NCI-H1092 (cell line): ENCODE measurements at places on chromosomes 1 and 21.

DNA sequence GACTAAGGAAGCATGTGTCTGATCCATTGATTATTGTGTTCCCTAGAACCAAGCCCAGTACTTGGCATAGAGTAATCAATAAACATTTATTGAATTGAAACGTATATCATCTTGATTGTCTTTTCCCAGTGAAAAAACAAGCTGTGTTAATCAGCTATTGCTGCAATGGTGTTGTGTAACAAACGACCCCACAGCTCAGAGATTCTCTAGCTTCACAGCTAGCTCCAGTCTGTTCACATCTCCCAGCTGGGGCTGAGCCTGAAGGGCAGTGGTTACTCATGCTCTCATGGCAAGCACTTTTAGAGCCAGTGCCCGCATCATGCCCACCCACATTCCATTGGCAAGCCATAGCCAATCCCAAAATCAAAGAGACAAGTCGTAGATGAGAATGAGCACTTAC is 237.4 kb upstream of the RAB4A start:
- DNase-seq = no peak

DNA sequence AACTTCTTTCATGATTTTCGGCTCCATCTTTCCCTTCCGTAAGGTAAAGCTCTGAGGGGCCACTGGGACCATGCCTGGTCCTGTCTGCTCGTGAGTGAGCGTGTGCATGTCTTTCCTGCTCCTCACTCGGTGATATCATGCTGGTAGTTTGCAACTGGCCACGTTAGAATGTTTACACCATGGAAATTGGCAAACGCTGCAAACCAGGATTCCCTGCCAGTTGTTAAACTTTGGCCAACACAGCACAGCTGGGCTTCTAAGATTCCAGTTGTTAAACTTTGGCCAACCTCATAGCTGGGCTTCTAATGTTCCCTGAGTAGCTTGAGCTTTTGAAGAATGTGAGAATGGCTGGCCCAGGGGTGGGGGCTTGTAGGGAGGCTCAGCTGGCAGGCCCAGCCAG is 68.0 kb upstream of the ACTL8 start:
- no peak for DNase-seq

GRCh38 chr1:116497656-116498055 is 73.2 kb downstream of the CD58 start:
- no peak for DNase-seq

DNA sequence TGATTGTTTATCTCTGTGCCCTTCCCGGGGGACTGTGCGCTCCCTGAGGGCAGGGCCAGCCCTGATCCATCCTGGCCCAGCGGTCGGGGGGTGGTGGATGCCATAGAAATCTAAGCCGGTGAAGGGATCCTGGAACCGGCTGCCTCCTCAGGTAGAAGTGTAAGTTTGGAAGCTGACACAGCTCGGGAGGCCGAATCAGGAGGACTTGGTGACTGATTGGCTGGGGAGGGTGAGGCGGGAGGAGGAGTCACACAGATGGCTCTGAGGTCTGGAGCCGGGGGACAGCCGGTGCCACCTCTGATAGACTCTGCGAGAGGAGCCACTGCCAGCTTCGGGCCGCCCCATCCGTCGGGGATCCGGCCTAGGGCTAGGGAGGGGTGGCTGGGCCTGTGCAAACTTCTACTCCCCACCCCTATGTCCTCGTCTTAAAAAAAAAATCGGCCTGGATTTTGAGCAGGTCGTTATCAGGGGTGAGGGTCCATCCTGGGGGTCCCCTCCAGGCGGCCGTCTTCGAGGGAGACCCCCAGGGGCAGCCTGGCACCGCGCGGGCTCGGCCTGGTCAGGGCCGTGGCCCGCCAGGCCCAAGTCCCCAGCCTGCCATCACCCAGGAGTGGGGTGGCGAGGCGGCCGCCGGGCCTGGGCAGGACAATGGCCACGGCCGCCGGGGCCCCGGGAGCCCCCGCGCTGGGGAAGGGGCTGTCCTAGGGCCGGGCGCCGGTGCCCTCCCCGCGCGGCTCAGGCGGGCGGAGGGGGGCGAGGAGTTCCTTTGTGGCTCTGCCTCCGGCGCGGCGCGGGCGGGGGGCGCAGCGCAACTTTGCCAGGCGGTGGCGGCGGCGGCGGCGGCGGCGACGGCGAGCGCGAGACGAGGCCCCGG is 708 bp upstream of the ZNF362 start:
- DNase-seq = no peak

DNA sequence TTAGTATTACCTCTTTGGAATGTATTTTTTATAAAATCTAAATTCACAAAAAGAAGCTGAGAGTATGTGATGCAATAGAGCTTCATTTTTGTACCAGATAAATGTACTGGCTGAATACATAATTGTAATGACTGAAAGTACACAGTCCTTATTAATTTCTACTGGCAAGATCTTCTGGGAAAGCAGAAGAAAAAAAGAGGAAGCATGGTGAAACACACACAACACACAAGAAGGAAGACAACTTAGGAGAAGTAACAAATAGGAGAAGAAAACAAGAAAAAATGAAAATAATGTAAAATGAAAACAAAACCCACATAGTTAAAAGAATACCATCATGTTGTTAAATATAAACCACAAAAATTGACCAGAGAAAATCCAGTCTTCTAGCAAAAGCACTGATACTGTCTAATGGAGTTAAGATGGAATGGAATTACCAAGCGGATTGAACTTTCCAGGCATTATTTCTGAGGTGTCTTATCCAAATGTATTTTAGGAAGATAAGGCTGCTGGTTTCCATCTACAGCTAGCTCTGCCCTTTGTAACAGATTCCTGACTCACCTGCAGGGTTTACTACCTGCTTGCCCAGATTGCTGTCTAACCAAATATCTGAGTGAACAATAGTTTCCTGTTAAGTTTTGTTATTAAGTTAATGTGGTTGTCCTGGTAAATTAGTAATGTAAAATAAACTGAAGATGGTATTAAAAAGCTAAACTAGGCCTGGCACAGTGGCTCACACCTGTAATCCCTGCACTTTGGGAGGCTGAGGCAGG is 4.5 kb upstream of the COP1 start:
- DNase-seq = no peak

GRCh38 chr1:180793451-180793850 is 119.2 kb upstream of the KIAA1614 start:
- no peak for DNase-seq

DNA sequence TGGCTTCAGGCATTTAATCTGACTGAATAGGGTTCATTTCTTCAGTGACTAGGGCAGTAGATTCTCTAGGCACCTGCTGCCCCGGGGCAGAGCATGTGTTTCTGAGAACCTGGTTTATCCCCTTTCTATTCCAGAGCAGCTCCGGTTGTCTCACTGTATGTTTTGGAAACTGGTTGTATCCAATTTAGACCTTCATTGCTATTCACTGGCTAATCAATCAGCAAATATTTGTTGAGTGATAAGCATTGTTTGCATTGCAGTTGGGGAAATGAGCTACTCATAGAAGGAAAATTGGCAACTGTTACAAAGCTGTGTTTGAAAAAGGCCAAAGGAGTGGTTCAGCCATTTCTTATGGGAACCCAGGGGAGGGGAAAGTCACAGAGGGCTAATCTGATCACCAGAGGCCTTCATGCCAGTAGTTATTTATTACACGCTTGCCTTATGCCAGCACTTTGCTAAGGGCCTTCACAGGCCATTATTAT is 2.9 kb downstream of the QSOX1 start:
- peak; percentile 85 for DNase-seq

GRCh38 chr1:41862384-41863221 is 56.1 kb downstream of the HIVEP3 start:
- DNase-seq = no peak

GRCh38 chr1:109111386-109112055 is 2.4 kb upstream of the ELAPOR1 start:
- DNase-seq = no peak

DNA sequence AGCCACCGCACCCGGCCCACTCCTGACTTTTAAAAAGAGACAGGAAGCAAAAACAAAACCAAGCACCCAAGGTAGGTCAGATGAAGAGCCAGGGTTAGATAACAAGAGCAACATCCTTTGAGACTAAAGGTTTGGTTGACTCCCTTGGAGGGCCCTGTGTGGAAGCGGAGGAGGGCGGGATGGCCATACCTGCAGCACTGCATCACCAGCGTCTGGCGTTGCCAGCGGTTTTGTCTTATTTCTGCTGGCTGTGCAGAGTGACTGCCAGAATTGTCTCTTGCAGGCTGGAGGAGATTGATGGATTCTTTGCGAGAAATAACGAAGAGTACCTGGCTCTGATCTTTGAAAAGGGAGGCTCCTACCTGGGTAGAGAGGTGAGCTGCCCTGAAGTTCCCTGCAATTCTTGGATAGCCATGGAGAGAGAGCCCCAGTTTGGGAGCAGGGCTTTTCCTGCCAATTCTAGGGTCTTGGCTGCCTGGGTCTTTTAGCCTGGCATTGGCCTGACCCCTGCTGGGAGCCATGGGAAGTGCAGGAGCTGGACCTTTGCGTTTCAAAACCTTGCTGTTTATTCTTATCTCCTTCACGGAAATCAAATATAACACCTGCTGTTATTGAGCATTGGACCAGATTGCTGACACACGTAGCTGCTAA is 24.0 kb downstream of the QSOX1 start:
- peak; percentile 50 for DNase-seq

DNA sequence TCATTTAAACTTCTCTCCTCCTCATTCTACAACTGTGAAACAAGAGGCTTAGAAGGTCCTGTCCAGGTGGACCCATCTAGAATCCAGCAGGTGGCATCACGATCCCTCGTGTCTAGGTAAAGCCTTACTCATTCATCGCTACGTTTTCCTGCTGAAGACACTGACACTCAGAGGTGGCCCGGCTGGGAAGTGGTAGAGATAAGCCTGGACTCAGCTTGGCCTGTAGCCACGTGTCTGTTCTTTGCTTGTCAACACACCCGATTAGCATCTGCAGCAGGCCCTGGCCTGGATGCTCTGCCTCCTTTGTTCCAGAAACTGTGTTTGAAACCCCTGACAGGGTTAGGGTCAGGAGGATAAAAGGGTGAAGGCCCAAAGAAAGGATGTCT is 43.4 kb downstream of the PARP1 start:
- DNase-seq = no peak

DNA sequence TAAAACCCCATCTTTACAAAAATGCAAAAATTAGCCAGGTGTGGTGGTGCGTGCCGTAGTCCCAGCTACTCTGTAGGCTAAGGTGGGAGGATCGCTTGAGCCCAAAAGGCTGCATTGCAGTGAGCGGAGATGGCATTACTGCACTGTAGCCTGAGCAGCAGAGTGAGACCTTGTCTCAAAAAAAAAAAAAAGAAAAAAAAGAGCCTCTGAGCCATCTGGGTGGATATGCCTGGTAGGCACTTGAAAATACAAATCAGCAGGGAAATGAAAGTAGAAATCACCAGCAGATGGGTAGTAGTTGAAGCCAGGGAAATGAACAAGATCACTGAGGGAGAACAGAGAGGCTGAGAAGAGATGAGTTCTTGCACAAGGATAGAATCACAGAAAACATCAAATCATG is 131.0 kb upstream of the HMCN1 start:
- DNase-seq = no peak

GRCh38 chr1:4468804-4469514 is 185.4 kb upstream of the AJAP1 start:
- DNase-seq = no peak

- DNase-seq = peak; percentile 32
These were observed 59.2 kb downstream of the ABCA4 start for GRCh38 chr1:94061513-94062443.

DNA sequence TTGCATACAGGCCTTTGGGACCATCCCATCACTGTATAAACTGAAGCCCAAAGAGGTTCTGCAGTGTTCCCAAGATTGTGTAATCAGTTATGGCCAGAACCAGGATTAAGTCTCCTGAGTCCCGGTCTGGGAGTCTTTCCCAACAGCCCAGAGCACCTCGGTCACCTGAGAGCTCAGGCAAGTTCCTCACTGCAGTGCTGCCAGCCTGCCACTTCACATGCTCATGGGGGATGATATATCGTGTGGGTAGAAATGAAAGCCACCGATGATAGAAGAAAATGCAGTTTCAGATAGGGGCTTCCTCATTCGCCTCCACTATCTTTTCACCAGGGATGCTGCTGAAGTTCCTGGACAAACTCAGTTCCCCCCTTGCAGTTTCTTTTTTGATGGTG is 30.4 kb downstream of the FHAD1 start:
- DNase-seq = no peak

- DNase-seq = no peak
These were observed 149.5 kb upstream of the RUNX1 start for GRCh38 chr21:35198565-35198964.

DNA sequence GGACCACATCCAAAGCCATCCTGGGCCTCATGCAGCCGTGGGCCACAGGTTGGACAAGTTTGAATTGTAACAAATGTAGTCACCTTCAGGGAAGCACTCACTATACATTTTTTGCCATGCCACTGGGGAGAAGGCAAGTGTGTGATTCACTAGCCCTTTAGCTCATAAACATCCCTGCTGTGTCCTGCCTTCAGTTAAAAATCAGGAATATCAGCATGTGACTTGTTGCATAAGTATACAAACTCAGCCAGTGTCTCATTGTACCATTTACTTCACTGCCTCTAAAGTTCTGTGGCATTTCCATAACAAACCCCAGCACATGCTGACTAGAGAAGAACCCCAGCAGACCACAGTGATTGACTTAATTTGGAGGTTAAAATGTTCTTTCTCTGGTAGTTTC is 142.0 kb upstream of the C1orf105 start:
- no peak for DNase-seq

DNA sequence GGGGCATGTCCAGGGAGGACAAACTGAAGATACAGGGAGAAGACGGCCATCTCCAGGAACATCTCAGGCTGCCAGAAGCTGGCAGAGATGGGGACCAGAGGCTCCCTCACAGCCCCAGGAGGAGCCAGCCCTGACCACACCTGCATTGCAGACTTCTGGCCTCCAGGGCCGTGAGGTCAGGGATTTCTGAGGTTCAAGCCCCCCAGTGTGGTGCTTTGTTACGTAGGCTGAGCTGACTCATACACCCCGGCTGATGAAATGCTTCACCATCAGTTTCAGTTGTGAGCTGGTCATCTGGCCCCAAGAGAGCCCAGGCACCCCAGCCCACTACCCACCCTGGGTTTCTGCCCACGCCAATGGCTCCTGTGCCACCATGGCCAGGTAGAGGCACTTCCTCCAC is 106.4 kb downstream of the SIK1 start:
- DNase-seq = no peak

GRCh38 chr1:9300573-9300972 is 7.9 kb downstream of the SPSB1 start:
- DNase-seq = no peak
